ENCODE measurements at places on chromosomes 3 and 15.

DNA sequence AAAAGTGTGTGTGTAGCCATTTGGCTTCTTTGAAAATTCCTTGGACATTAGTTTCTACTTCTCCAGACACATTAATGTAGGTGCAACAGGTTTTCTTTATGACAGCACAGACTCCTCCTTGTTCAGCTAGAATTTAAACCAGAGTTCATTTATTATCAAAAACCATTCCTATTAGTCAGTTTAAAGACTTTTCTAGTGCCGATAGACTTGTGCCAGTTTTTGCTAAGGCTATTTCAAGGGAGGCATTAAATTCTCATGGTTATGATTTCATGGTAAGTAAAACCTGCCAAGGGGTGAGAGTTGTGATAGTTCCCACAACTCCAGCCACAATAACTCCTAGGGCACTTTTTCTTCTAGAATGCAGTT is 20.6 kb upstream of the SENP7 start:
- DNase-seq, result no peak

GRCh38 chr3:190734490-190734889 is 128.0 kb downstream of the GMNC start:
- DNase-seq, result no peak

DNA sequence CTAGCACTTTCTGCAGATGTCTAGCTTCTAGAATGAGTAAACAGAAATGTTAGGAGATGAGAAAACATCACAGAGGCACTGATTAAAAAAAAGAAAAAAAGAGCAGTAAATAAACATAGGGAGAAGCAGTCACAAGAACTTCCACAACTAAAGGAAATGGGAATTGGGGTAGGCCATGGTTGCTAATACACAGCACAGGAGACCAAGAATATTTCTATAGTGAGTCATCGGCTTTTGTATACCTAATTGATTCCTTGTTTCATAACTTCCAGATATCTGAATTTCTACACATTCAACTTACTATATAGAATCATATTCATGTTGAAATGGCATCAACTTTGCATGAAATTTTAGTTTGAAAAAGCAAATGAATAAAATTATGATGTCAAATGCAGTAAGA is 47.3 kb upstream of the TCF12 start:
- no peak for DNase-seq

DNA sequence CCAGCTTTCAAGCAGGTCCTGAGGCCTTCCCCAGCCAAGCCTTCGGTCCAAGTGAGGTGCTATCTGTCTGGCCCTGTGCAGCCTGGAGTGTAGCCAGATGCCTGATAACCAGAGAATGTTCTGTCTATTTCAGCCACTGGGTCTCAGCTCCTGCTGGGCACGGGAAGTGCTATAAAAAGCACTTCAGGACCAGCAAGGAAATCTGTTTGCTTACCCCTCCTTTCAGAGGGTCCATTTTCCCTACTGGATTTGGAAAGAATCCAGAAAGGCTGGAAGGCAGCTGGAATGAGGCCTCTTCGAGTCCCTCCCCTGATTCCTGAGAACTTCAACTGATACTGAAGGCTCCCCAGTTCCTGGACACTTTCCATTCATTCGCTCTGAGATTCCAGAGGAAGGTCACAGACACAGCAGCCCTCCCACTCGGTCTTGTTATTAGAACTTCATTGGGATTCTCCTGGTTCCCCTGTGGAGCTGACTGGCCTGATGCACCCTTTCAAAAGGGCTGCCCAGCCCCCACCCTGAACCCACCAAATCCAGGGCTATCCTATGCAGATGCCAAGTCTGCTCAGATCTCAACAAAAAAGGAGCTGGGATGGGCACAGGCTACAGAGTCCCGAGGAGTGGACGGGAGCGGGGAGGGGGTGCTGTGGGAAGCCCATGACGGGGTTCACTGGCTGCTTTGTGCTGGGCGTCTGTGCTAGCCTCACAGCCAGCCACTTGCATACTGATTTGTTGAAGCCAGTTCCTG is 70.4 kb downstream of the UMPS start:
- DNase-seq, result no peak

DNA sequence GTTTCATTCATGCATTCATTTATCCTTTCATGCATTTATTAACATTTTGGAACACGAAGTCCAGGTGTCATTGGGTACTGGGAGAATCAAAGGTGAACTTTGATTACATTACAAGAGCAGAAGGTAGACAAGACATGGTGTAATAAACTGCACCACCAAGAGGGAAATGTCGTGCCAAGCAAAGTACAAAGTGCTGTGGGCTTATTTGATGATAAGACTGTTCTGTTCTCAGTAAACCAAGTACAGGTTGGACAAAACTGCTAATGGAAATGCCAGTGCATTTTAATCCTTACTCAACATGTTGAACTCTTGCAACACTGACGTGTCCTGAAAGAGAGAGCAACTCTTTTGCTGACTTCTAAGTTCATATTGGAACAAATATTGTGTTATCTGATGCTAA is 69.4 kb downstream of the MME start:
- no peak for DNase-seq

- DNase-seq, result no peak
Observed at GRCh38 chr3:74591946-74592345, 22.5 kb downstream of the CNTN3 start.

DNA sequence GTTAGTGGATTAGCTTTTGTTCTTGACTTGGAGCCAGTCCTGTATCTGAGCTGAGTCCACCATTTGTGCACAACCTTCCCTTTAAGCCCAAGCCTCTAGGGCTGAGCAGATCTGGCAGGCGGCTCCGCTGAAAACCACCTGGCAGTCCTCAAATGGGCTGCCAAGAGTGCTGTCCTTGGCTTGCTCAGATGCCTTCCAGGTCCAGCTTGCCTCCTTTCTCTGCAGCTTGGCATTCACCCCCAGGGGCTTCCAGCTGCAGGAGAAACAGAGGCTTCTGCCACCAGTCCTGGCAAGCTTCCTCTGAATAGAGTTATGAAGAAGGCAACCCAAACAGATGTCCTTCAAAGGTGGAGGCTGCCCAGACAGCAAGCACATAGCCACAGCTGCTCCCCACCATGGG is 96.7 kb downstream of the LRTM1 start:
- no peak for DNase-seq

DNA sequence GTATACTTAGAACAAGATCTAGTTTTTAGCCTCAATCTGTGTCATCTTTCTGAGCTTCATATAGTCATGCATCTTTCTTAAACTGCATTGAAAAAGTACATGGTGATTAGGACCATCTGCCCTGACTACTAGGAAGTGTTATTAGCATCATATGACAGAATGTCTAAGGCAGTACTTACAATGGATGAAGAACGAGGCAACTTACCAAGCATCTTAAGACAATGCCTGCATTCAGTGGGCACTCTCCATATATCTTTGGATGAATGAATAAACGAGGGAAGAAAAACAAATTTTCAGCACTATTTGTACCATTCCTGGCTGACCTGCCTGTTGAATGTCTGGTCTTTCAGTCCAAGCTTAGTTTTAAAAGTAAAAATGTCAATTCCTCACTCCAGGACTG is 185.4 kb upstream of the EPHA3 start:
- no peak for DNase-seq

GRCh38 chr3:137065381-137065780 is 107.6 kb downstream of the IL20RB start:
- DNase-seq, result no peak

- DNase-seq, result no peak
Observed at GRCh38 chr3:42189736-42190135, 76.2 kb downstream of the CCK start.

DNA sequence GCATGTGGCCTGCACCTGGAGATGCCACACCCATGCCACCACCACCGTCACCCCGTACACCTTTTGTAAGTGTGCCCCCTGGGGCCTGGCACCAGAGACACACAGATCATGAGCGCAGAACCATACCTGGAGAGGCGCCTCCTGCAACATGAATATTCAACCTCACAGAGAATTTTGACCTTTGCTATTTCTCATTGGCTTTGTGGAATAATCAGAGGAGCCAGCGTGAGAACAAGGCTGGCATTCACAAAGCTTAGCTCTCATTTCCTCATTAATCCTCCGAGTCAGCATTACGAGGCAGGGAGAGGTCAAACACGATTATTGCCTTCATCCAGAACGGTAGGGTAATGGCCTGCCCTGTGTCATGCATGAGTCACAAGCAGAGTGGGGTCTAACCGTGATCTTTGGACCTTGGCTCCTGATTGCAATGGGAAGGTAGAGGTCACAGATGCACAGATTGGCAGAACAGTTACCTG is 73.0 kb upstream of the POMGNT2 start:
- DNase-seq, result no peak

DNA sequence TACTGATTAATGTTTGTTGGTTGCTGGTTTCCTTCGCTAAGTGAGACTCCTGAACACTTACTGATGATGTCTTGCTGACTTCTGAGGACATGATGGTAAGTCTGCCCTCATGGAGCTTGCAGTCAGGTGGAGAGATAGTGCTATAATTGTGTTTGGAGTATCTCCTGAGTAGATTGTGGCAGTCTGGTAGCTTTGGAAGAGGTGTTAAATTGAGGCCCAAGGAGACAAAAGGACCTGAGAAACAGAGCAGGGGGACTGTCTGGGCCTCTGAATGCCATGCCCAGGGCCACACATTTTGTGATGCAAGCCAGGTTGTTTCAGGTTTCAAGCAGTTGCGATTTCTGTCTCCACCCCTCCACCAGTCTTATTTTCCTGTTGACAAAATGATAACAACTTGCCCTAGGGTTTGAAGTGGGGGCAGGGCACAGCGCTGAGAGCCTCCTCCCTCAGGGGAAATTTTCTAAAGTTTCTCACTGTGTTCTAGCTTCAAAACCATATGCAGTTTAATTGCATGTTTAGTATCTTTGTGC is 16.7 kb downstream of the SMAD3 start:
- peak; percentile 70 for DNase-seq

DNA sequence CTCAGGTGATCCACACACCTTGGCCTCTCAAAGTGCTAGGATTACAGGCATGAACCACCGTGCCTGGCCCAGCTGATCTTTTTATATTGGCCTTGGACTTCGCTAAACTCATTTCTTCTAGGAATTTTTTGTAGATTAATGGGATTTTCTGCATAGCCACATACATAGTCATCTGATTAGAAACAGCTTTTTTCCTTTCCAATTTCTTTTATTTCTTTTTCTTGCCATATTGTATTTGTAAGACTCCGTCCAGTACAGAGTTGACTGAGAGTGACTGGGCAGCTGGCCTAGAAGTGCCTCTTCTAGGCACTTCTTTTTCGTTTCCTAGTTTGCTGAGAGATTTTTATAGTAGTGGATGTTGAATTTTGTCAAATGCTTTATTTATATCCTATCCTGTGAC is 37.4 kb downstream of the ARIH1 start:
- DNase-seq, result no peak

GRCh38 chr3:15215996-15216395 is 9.9 kb downstream of the CAPN7 start:
- DNase-seq, result no peak

- DNase-seq, result no peak
Observed at GRCh38 chr3:130516645-130517512, at the start of gene COL6A6. Gene COL6A6, plus strand, starts transcription at chr3:130517177. Its CDS starts 43,188 bp downstream, at chr3:130560365.

DNA sequence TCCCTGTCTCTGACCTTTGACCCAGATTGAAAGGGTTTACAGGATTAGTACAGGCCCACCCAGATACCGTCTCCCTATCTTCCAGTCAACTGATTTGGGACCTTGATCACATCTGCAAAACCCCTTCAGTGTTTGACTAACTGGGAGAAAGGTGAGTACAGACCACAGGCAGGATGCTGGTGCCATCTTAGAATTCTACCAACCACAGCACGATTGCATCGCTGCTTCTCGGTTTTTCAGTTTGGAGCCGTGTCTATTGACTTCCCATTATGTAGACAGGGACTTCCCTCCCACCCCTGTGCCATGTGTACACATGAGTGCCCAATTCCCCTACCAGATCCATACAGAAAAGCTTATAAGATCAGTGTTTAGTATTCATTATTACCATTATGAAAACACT is 6.6 kb upstream of the KLF13 start:
- no peak for DNase-seq

GRCh38 chr15:90054618-90055097 is 47.6 kb downstream of the IDH2 start:
- no peak for DNase-seq

DNA sequence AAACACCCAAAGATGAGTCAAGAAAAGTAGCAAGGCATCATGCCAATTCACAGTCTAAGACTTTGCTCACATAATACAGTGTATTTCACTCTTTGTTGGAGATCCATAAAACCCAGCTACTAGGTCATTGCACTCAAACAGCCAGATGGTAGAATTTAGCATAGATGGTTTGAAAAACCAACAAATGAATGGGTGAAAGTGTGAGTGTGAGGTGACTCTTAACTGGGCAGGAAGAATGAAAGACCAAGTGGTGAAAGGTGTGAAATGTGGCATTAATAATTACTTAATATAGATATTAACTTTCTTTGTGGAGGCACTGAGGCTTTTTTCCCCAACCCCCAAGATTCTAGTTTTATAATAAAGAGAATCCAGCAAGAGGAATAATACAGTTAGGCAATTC is 159.5 kb downstream of the SQOR start:
- no peak for DNase-seq

GRCh38 chr15:89746386-89746780 is 4.7 kb downstream of the MESP1 start:
- DNase-seq, result no peak

GRCh38 chr3:13844286-13844685 is 35.6 kb downstream of the WNT7A start:
- DNase-seq, result no peak

GRCh38 chr3:53255423-53255774 is 423 bp downstream of the TKT start:
- no peak for DNase-seq

DNA sequence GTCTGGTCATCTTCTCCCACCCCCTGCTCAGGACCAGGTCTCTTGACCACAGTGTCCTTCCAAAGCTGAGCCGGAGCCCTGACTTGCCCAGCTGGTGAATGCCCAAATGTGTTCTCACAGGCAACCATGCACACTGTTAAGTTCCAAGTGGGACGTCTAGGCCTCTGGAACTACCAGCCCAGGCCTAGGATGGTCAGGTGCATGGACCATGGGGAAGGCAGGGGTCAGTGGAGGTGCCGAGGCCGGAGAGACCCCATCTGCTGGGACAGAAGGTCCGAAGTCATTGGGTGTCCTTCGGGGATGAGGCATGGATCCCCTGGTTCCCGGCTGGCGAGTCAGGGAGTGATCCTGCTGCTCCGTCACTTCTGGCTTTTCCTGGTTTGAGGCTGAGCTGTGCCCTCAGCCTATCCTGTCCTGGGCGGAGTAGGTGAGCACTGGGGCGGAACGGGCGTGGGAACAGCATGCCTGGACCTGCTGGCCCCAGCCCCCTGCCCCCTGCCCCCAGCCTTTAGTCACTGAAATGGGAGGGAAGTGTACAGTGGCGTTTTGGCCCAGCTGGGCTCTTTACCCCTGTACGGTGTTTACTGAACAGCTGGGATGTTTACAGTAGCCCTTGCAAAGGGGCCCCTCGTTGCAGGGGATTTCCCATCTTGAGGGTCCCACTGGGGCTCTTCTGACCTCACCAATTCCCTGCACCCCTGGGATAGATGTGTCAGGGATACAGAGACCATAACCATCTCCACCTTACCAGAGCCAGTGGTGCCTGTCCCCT is 12.1 kb downstream of the SEMA3F start:
- no peak for DNase-seq

- no peak for DNase-seq
Observed at GRCh38 chr3:151787626-151788025, 26.3 kb upstream of the AADAC start.
